ENCODE measurements at places on chromosomes 12 and 14.

DNA sequence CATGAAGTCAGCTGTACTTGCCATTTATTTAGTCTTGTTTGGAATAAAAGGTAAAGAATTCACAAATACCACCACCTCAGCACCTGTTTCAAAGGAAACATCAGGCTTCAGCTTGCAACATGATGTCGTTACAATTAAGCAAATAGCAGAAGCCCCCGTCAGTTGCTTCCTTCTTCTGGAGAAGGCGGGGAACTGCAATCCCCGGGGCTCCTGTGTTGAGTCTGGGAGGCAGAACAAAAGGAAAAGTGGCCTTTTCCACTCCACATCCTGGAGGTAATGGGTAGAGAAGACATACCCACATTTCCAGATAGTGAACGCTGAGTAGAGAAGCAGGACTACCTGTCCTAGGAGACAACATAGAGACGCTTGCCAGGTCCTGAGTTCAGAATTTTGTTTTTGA is 92.8 kb downstream of the DNAH10 start:
- DNase-seq: peak; percentile 34

DNA sequence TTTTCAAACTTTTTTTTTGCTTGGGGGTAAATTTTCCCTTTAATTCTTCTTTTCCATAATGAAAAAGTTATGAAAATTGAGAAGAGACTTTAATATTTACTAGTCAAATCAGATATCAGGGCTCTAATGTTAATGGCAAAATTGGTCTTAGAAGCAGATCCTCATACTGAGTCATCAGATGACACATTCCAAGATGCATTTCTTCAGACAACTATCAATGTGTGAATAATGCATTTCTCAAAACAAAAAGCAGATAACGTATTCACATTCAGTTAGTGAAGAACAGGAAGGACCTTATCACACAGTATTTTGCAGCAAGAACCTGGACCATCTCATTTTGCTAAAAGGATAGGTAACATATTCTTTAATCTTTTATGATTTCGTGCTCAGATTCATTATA is 130.7 kb downstream of the GPHN start:
- DNase-seq: no peak

GRCh38 chr14:34665785-34666435 is 36.0 kb upstream of the SNX6 start:
- no peak for DNase-seq

DNA sequence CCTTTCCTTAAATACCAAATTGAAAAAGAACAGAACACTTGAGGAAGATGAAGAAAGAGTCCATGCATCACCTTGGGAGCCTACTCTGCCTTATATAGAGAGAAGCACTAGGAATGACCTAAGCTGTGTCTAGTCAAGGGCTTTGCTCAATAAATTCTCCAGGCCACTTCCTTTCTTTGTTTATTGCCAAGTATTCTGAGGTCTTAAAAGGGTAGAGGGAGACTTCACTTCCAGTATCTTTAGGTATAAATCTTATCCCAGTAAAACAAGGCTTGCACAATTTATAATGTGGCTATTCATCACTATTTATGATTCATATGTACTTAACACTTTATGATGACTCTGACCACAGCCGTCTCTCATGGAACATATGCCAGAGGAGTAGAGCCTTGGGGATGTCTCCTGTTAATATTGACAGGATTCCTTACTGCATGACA is 85.1 kb upstream of the ARHGAP5 start:
- DNase-seq: no peak

DNA sequence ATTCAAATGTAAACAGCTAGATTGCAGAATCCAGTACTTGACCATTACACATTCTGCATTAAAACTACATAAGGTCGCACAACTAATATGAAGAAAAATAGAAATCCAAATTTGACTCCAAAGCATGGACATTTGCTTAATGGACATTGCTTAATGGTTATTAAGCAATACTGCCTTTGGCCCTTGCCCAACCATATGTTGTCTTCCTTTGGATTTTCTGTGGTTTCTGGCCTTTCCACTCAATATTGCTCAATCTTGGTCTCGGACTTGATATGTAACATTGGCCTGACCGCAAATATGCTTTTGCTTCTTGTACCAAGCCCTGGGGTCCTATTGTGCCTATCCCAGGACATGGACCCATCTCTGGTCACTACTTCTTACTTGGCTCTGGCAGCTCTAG is 67.2 kb downstream of the PTPRR start:
- DNase-seq: no peak

- no peak for DNase-seq
Measured at GRCh38 chr14:45678163-45678562, 425.2 kb upstream of the MIS18BP1 start.

Measured in GM23338 (cell line).